ENCODE measurements at places on chromosomes 1 and 21. TPM values are rescaled to one million over a fixed set of nuclear protein-coding genes. Genes with fewer than 3 reads are reported as not detected.

The SPRR2F gene
- total RNA-seq: not detected

DNA sequence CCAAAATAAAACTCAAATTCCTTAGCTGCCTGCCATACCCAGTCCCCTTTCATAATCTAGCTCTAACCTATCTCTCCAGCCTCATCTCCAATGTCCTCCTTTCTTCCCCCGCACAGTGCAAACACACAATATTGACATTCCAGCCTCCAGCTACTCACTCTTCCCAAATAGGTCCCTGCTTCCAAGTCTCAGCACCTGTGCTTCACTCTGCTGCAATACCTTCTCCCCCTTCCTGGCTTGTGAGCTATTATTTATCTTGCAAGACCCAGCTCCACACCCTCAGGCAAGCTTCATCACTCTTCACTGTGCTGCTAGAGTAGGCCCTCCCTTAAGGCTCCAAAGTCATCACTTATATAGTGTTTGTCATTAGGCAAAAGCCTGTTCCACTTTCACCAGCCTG, 9.7 kb downstream of the PLPP3 start:
- no peak for DNase-seq

DNA sequence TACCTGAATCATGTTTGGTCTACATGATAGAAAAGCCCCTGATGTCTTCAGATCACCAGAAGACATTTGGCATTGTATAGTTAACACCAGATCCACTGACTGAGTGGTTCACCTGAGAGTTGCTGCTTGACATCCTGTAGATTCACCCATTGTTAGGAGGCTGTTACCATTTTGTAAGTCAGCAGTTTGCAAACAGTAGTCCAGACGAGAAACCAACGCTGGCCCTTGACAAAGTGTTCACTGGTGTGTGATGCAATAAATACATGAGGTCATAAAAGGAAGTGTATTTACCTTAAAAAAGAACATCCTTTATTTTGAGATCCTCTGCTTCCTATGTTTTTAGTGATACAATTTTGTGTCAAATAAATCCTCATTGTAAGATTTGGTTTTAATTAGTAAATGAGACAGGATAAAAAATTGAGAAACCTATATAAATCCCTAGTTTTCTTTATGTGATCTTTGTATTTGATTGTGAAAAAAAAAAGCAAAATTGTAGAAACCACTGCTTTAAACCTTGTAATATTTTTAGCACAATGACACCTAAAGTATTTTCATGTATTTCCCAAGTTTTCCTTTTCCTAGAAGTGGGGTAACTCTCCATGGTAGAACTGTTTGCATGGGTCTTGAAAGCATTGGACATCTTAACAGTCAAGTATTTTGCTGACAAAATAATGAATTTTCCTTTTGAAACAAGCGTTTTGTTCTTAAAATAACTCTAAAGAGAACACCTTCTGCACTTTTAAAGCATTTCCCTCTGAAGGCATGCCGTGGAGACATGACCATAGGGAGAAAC, 204.3 kb downstream of the FGGY start:
- DNase-seq: no peak

DNA sequence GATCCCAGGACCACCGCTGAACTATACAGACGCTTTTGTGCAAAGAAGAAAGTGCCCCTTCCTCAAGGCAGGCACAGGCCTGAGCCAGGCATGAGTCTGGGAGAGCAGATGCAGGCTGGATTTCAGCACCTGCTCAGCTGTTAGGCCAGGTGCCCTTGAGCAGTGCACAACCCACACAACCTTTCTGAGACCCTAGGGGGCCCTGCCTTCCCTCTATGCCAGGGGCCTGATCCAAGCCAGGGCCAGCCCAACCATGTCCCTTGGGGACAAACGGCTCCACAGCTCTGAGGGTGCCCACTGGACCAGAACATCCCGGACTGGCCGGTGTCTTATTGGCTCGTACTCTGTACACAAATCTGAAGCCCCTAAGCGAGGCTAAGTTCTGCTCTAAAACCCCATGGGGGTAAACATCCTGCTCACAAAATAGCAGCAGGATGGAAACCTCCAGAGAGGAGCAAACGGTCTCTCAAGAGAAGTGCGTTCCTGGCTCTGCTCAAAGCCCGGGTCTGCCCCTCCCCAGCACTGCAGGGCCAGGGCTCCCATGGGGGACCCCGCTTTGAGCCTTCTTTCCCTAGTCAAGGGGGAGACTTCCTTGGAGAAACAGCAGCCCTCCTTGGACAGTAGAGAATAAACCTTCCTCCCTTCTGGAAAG, 275.1 kb downstream of the NPHP4 start:
- DNase-seq: no peak

GRCh38 chr21:38938343-38938742, 132.6 kb downstream of the ETS2 start:
- DNase-seq: peak; percentile 34

DNA sequence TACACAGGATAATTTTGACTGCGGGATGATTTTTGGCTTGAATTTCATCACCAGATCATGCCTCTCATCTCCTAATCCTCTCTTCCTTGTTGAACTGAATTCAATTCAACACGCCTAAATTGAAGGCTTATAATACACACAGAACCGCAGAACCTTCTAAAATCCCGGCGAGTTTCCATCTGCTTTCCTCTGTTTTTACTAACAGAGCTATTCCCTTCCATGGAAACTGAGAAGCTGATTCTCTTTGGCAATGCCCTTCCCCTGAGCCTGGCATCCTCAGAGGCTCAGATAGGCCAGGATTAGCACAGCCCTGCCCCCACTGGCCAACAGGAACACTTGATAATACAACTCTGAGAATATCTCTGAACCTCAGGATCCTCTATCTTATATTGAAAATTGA, 130.2 kb downstream of the CAPN8 start:
- no peak for DNase-seq

The FAM131C gene
- total RNA-seq: not detected

DNA sequence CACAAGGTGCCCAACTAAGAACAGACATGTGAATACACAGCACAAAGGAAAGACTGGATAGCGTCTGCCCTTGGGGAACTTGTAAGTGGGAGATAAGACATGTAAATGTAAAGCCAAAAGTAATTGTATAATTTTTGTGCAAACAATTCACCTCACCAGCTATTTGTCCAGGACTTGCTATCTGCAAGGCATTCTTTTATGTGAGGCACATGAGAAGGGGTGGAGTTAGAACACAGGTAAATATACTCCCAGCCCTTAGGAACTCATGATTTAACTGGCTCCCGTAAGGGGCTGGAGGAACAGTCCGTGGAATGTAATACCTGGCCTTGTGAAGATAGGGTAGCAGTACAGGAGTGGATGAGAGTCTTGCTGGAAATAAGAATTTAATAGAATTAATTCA, 61.3 kb downstream of the CDK18 start:
- no peak for DNase-seq

GRCh38 chr1:52633291-52633754, 355 bp downstream of the SHISAL2A start:
- DNase-seq: peak; percentile 23

The TRIM17 gene
- not detected for total RNA-seq

- no peak for DNase-seq
Measured at GRCh38 chr1:118262865-118263264, 77.8 kb upstream of the SPAG17 start.

- no peak for DNase-seq
Measured at GRCh38 chr1:242240077-242240476, 241.2 kb upstream of the MAP1LC3C start.

DNA sequence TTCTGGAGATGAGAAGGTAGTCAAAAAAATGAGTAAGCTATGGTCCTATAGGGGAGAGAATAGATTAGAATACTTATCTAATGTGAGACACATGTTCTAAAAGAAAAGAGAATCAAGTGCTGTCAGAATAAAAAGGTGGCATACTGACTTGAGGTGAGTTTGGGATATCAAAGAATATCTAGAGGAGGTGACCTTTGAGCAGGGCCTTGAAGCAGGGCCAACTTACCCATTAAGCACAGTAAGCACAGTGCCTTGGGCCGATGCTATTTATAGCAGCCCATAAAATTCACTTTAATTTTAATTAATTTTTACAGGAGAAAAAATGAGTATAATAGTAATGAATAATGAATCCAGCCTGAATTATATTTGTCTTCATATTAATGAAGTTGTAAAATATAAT, 92.2 kb downstream of the XPR1 start:
- DNase-seq: no peak

GRCh38 chr1:226677027-226678020, 61.8 kb downstream of the ITPKB start:
- peak; percentile 57 for DNase-seq

DNA sequence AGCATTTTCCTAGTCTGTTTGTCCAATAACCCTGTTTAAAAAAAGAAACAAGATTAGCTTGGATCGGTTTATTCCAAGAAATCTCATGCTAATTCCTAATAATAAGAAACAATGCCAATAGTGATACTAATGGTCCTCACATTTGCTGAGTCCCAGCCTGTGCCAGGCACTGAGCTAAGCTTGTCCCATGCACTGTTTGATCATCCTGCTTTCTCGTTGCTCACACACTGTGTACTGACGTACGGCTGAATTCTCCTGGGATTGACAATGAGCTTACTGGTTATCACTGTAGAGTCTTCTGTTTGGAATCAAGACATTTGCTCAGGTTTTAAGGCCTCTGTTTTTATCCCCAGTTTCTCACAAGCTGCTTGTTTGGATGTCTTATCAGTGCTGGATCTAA, 71.1 kb downstream of the CACNA1E start:
- no peak for DNase-seq

- peak; percentile 72 for DNase-seq
Measured at GRCh38 chr1:46547481-46548383, 3.7 kb downstream of the KNCN start.

- DNase-seq: no peak
Measured at GRCh38 chr1:31055501-31055900, 10.0 kb downstream of the PUM1 start.

DNA sequence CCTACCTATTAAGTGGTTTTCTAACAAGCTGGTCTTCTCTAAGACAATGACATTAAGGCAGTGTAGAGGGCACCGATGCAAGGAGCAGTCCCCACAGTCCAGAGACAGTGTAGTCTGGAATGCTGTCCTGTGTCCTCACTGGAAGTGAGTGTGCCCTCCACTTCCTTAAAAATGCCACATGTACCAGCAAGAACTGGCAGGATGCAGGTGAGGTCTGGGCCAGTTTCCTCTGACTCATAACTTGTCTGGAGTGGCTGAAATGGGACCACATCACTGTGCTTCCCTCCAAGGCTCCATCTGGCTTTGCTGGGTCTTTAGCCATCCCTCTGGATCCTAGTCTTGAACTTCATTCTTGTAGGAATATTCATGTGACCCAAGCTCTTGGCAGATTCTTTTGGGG, 170.5 kb upstream of the KIAA0040 start:
- DNase-seq: peak; percentile 43

DNA sequence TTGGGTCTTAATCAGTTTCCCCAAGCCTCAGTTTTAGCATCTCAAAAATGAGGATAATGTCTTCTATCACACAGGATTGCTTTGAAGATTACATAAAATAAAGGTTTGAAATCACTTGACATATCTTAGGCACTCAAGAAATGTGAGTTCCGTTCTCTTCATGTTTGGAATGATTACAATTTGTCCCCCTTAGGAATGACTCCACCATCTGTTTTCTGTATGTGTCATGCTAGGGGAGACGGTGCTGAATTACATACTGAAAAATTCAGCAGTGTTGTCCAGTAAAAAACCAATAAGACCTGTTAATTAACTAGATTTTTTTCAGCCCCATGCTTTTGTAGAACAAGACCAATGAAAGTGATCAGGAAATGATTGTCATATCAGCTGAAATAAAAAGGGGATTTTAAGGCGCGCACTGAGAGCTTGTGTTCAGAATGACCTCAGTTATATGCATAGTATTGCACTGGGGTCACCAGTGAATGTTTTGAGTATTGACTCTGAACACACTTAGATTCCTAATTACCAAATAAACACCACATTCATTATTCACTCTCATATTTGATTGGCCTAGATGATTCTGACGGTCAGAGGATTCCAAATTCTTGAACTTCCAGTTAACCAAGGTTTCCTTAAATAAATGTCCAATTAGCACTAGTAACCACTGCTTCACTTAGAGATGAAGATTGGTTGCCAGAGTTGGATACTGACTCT, 114.5 kb upstream of the KCNK2 start:
- DNase-seq: no peak

The S100A8 gene
- total RNA-seq: not detected

GRCh38 chr1:30336550-30337323, 386.6 kb downstream of the MATN1 start:
- DNase-seq: no peak

- no peak for DNase-seq
Measured at GRCh38 chr1:169160845-169161495, 54.5 kb downstream of the ATP1B1 start.

GRCh38 chr1:155305881-155306391, 2.7 kb upstream of the FDPS start:
- no peak for DNase-seq

DNA sequence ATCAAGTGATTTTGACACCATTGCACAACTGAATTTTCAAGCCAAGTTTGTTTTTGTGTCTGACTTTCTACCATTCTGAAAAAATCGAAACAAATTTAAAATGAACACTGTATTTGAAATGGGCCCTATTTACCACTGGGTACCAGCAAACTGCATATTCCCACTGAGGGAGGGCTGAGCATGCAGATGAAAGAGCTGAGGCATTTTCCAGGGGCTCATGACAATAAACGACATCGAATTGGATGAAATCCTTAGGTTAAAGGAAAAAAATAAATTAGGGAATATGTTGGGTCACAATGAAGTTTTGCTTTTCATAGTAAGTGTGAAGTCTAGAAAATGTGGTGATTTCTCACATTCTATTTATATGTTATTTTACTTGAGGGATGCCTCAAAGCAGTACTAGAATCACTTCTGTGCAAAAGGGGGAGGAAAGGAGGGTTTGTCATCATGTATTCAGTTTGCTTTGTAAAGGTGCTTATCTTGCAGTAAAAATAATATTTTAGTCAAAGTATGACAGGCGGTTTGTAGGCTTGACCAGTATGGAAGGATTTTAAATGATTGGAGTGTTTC, 11.2 kb downstream of the ZBTB18 start:
- DNase-seq: no peak

- DNase-seq: no peak
Measured at GRCh38 chr1:169041366-169041765, 65.1 kb upstream of the ATP1B1 start.

DNA sequence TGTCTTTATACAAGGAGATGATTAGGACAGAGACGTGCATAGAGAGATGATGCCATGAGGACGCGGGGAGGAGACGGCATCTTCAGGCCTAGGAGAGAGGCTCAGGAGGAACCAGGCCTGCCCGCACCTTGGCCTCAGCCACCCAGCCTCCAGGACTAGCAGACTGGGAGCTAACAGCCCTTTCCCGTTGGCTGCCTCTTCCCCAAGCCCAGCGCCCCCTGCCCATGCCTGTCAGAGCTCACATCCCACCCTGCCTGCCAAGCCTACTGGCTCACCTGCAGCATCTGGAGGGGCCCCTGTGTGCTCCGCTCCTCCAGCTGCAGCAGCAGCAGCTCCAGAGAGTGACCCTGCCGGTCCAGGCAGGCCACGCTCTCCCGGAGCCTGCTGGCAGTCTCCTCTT, 4.0 kb upstream of the TRIM11 start:
- no peak for DNase-seq

The SOX13 gene
- 23.0 TPM for total RNA-seq

- no peak for DNase-seq
Measured at GRCh38 chr1:238648751-238649150, 737.6 kb upstream of the CHRM3 start.

The TRPM2 gene
- 3.2 TPM for total RNA-seq

- DNase-seq: no peak
Measured at GRCh38 chr1:44220001-44220751, 6.9 kb downstream of the DMAP1 start.

The CDK18 gene
- total RNA-seq: 1.7 TPM

GRCh38 chr1:236677641-236678235, 8.6 kb upstream of the ACTN2 start:
- no peak for DNase-seq

GRCh38 chr1:170701962-170702361, 38.0 kb downstream of the PRRX1 start:
- no peak for DNase-seq

Data from dermis blood vessel endothelial cell (primary cell).